CD8-positive, alpha-beta memory T cell (primary cell): ENCODE measurements at places on chromosomes 2 and 18.

DNA sequence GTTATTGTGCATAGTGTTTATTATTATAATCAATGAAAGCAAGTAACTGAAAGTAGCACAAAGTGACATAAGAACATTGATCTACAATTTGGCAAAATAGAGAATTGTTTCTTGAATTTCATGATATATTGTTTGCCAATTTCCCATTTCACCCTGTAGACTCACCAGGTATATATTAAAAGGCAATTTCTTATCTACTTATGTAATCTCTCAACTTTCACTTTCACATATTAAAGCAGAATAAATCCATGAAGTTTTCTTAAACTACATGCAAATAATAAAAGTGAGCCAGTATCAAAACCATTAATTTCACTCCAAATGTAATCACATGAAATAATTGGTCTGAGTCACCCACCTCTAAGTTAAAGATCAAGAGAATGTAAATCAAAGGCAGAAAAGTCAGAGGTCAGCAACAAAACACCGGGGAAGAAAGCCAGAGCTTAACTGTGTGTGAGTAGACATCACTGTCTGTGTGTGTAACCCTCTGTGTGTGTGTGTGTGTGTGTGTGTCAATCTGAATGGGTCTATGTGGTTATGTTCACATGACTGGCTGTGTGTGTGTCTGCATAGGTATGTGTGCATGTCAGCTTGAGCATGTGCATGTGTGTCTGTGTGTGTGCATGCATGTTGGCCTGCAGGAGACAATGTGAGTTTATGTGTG, 44.1 kb downstream of the ZNF385B start:
- DNase-seq = no peak

GRCh38 chr2:113992090-113992489, 102.2 kb downstream of the ACTR3 start:
- DNase-seq = no peak

DNA sequence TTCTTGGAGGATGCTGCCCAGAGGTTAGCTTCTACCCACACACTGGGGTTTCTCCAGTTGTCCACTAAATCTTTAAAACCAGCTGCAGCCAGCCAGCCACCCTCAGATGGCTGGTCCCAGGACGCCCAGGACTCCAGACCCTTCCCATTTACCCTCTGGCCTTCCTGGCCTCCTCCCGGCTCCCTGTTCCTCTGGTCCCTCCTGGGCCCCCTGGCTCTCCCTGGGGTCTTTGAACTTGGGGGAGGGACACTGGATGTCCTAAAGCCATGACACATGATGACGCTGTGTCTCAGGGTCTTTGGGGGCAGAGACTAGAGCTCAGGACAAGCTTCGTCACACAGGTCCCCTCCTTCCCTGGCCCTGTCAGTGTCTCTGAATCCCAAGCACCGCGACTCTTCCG, 201.1 kb upstream of the HDAC4 start:
- DNase-seq = no peak

- DNase-seq = peak; percentile 2
Observed at GRCh38 chr2:60745761-60746160, 10.3 kb upstream of the PAPOLG start.

DNA sequence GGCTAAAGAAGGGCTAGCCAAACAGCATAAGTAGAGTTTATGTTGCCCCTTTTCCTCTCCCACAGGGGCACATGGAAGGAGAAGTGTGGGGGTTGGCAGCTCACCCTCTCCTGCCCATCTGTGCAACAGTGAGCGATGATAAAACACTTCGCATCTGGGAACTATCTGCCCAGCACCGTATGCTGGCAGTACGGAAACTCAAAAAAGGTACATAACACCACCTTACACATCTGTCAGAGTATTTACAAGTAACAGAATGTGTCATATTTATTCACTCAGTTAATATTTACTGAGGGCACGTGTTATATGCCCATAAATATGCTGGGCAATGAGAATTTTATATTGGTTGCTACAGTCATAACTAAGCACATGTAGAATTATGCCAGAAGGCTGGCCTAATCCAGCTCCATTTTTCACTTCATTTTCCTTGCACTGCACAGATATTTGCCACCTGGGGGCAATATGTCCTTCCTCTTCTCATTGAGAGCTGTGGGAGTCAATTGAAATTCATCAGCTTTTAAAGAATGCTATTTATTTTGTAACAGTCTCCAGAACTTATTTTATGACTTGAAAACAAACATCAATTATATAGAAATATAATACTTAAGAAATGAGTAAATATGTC, 150.6 kb downstream of the RTN4 start:
- no peak for DNase-seq

DNA sequence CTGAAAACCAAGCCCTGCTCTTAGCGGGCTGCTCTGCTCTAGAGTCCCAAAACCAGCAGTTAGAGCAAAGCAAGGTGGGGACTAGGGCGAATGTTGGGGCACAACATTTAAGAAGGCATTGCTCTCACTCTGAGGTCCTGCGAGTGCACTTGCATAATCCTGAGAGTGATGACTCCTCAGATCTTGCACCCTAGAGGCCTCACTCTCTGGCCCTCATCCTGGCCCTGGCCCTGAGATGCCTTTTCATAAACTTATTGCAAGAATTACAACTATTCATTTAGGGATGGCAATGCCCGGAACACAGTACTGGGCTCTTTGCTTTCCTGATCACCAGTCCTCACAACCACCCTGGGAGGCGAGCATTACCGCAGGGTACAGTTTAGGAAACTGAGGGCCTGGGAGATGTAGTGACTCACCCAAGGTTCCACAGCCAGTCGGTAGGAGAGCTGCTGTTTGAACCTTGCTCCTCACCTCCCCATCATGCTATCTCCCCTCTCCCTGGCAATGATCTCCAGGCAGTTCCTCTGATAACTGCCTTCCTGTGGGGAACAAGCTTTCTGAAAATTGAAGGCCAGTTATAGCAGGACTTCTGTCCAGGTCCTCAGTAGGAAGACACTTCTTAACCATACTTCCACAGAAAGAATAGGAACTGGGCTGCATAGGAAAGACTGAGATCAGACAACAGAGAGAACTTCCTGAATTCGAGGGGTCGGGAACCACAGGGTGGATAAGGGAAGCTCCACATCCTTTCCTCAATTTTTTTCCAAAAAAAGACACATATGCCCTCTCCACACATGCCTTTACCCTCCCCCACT, 91.3 kb downstream of the TNS1 start:
- no peak for DNase-seq

DNA sequence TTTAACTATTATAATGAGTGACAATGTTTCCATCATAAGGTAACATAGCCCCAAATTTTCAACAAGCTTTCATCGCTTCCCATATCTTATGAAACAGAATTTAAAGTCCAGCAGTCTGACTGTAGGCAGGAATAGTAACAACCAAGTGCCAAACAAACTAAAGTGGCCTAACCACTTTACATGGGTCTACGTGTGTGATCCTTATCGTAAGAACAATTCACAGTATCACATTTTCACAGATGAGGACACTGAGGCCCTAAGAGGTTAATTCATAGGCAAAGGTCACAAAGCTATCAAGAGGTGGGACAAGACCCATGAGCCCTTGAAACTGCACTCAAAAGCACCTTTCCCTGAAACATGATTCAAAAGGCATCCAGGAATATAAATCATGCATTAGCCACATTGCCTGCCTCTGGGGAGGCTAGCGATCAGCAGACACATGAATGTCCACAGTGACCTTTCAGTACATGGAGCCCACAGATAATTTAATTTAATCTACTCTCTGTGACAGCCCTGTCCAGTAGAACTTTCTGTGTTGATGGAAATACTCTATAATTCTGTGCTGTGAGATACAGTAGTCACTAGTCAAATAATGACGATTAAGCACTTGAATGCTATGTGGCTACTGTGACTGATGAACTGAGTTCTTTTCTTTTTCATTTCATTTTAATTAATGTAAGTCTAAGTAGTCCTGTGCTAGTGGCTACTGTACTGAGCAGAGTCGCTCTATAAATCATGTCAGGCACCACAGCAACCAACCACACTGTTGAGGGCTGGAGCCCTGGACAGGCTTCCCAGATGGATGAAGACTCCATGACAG, 30.3 kb downstream of the KIDINS220 start:
- no peak for DNase-seq

DNA sequence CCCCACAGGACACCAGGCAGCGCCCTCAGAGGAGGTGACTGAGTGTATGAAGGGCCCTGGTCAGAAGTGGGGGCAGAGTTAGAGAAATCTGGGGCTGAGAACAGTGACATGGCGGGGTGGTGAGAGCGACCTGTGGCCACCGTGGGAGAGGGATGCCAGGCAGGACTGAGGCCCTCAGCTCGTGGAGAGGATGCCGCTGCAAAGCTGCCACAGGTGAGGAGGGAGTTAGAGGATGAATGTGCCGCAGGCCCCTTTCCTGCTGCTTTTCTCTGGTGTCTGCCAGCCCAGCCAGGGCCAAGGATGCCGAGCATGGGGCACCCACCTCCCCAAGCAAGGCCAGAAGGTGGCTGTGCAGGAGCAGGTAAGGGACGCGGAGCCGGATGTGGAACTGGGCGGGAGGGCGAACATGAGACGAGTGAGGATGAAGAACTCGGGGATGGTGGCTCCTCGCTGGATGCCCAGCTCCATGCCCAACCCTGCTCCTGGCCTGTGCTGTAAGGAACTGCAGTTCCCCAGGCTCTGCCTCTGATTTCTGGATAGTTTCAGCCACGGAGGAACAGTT, 269.2 kb upstream of the HDAC4 start:
- no peak for DNase-seq

GRCh38 chr2:179331061-179331460, 66.4 kb upstream of the SESTD1 start:
- no peak for DNase-seq

DNA sequence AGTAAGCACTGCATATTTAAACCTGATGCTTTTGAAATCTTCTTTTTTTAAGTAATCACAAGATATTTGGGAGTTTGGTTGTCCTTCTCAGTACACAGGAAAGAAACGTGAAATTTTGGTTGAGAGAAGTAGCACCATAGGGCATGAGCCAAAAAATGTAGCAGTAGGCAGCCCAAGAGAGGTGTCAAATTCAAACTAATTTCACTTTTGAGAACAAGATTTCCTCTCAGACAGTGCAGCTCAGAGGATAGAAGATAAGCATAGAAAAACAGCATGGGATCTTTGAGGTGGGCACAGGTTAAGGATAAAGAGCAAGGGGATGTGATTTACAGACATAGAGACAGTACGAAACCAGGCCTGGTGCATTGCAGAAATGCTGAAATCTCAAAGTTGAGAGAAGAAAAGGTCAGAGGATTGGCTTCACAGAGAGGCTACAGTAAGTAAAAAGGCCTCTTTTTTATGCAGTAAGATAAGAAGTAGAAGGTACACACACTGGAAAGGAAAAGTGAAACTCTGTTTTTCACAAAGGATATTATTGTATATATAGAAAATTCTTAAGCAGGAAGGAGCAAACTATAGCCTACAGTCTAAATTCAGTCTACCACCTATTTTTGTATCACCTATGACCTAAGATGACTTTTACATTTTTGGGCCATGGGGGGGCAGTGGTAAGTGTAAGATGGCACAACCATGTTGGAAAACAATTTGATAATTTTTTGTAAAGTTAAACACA, 89.8 kb downstream of the PKP4 start:
- DNase-seq = no peak

- no peak for DNase-seq
Observed at GRCh38 chr2:19579461-19579860, 221.0 kb upstream of the OSR1 start.

DNA sequence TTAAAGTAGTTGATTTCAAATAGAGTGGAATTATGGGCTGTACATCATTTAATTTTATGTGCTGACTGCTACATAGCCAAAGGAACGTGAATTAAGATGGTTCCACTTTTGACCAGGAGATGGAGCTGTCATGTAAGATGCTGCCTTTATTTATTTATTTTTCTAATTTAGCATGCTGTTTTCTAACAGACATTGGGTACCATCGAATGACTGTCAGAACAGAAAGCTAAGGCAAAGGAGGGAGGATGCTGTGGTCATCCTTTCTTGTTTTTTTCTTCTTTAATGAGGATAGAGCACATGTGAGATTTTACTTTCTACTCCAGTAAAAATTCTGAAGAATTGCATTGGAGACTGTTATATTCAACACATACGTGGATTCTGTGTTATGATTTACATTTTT, at the start of gene SCN2A:
Gene SCN2A, plus strand, starts transcription at position 185 of the 400 bp plus-strand sequence. CDS start 56,410 bp downstream, outside the sequence.
- no peak for DNase-seq

GRCh38 chr2:181632733-181633401, 24.0 kb downstream of the CERKL start:
- DNase-seq = no peak

GRCh38 chr18:62682371-62682770, 33.0 kb upstream of the PHLPP1 start:
- DNase-seq = no peak
